ENCODE measurements at places on chromosomes 1 and 21.

- DNase-seq, result no peak
Measured at GRCh38 chr1:221925947-221926346, 184.1 kb upstream of the DUSP10 start.

DNA sequence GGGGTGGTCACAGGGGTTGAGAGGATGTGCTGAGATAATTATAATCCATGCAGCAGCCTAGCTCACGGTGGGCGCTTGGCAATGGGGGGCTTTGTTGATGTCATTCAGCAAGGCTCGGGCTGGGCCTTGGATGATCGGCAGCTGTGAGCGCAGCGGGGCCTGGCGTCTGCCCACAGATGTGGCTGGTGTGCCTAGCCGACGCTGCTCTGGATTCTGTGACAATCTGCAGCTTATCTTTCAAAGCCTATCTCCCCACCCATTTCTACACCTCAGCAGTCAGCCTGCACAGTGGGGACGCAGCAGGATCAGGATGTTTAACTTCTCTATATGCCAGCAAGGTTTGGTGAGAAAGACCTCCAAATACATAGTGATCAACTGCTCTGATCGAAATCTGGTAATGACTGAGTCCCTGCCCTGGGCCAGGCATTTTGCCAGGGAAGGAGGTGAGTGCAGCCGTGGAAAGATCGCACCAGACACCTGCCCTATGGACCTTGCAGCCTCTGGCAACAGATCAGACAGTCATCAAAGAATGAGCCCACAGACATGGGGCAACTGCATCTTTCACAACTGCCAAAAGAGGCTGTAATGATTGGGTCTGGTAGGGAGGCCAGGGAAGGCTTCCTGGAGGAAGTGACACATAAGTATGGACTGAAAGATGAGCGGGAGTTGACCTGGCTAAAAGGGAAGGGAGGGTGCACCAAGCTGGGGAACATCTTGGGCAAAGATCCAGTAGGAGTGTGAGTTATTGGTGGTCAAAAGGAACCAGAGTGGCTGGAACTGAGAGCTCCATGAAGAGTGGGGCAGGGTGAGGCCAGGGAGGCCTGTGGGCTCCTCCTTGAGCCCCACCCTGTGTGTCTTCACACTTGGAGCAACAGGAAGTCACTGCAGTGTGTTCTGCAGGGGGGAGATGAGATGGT, 35.3 kb downstream of the EPHB2 start:
- DNase-seq, result no peak

- no peak for DNase-seq
Measured at GRCh38 chr21:21158376-21158918, 160.2 kb downstream of the NCAM2 start.

GRCh38 chr1:20158358-20159070, 19.4 kb downstream of the PLA2G2F start:
- no peak for DNase-seq

DNA sequence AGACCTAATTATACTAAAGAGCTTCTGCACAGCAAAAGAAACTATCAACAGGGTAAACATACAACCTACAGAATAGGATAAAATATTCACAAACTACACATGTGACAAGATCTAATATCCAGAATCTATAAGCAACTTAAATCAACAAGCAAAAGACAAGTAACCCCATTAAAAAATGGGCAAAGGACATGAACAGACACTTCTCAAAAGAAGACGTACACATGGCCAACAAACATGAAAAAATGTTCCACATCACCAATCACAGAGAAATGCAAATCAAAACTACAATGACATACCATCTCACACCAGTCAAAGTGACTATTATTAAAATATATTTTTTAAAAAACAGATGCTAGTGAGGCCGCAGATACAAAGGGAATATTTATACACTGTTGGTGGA, 99.8 kb downstream of the FAF1 start:
- DNase-seq, result no peak

- DNase-seq, result no peak
Measured at GRCh38 chr21:31558189-31558961, 101.1 kb upstream of the SOD1 start.

GRCh38 chr21:41663805-41664788, 102.8 kb downstream of the RIPK4 start:
- DNase-seq, result no peak

GRCh38 chr1:156406251-156406650, 37.2 kb downstream of the RHBG start:
- DNase-seq, result no peak

DNA sequence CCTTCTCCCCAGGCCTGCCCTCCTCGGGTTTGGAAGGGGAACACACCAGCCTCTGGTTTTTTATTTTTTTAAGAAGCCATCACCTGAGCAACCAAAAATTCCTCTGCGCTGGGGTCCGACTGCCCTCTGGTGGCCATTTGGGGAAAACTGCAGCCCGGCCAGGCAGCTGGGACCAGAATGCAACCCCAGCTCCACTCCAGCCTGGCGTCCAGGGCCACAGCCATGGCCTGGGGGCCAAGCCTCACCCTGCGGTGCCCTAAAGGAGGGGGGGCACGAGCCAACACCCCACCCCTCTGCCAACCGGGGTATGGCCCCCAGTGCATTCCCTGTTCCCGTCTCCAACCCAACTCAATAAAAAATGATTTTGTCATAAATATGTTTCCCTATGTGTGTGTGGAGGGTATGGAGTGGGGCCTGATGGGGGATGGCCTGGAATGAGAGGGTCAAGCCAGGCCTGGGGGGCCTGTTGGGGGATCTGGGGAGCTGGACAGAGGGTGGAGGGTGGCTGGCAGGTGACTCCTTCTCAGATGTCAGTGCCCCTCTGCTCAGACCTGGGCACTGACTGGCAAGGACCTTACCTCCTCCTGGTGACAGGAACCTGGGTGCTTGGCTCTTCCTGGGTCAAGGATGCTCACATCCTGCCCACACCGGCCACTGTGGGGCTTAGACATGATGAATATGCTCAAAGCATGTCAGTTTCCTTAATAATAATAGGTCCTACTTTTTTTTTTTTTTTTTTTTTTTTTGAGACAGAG, 3.2 kb downstream of the GPR3 start:
- no peak for DNase-seq

DNA sequence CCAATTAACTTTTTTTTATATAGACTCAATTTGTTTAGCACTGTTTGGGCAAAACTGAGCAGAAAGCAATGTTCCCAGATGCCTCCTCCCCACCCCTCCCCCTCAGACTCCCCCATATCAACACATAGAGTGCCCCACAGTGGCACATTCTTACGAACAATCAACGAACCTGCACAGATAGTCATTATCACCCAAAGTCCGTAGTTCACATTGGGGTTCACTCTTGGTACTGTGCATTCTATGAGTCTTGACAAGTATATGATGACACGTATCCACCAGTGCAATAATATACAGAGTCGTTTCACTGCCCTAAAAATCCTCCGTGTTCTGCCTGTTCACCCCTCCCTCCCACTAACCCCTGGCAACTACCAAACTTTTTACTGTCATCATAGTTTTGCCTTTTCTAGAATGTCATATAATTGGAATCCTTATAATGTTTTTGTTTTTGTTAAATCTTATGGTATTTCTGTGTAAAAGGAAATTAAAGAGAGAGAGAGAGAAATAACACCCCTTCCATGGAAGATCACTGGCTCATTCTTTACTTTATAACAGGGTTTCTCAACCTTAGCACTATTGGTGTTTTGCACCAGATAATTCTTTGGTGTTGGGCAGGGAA, 37.2 kb upstream of the HNRNPU start:
- DNase-seq, result no peak

- DNase-seq, result no peak
Measured at GRCh38 chr1:208538587-208538986, 294.4 kb upstream of the PLXNA2 start.

- no peak for DNase-seq
Measured at GRCh38 chr1:111615870-111616715, 3.5 kb upstream of the RAP1A start.

- no peak for DNase-seq
Measured at GRCh38 chr1:166330096-166330495, 163.3 kb upstream of the FAM78B start.

DNA sequence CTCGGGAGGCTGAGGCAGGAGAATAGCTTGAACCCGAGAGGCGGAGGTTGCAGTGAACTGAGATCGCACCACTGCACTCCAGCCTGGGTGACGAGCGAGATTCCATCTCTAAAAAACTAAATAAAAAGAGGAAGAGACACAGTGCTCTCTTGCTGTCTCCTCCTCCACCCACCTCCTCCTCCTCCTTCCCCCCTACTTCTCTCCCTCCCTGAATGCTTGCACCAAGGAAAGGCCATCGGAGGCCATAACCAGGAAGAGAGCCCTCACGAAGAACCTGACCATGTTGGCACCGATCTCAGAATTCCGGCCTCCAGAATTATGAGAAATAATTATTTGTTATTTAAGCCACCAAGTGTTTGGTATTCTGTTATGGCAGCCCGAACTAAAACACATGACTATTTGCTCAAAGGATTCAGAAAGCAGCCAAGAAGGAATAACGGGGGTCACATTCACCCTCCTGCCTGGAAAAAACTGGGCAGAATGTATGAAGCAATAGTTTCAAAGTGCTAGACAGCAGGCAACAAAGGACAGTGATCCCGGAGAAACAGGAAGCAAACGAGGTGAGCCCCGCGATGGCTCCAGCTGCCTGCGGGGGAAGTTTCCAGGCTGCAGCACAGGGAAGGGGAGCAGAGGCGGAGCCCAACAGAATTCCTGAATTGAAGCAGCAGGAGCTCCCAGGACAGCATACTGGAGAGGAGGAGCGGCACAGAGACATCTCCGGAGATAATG, 35.8 kb downstream of the LDLRAD1 start:
- DNase-seq, result no peak

- DNase-seq, result no peak
Measured at GRCh38 chr1:62318756-62319544, at the start of gene KANK4. KANK4 (minus strand) TSS chr1:62319434; CDS start chr1:62281564, 37,870 bp downstream.

DNA sequence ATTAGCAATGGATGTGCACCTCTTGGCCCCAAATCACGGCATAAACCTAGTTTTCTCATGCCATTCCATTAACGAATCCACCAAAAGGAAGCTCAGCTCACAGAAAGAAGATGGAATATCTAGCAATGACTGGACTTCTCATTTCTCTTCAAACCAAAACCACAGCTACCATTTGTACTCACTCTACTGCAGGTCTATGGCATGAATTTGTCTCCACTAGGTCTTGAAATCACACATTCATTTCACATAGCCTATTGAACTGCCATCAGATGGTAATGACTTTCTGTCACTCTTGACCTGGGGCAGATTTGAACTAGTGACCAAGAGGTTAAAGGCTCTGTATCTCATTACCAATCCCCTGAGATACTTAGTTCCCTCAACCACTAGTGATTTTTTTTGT, 382.7 kb downstream of the DPYD start:
- no peak for DNase-seq

- peak; percentile 76 for DNase-seq
Measured at GRCh38 chr1:189431447-189431846, 1046.2 kb downstream of the BRINP3 start.

GRCh38 chr1:36851595-36851994, 182.7 kb downstream of the GRIK3 start:
- DNase-seq, result no peak

DNA sequence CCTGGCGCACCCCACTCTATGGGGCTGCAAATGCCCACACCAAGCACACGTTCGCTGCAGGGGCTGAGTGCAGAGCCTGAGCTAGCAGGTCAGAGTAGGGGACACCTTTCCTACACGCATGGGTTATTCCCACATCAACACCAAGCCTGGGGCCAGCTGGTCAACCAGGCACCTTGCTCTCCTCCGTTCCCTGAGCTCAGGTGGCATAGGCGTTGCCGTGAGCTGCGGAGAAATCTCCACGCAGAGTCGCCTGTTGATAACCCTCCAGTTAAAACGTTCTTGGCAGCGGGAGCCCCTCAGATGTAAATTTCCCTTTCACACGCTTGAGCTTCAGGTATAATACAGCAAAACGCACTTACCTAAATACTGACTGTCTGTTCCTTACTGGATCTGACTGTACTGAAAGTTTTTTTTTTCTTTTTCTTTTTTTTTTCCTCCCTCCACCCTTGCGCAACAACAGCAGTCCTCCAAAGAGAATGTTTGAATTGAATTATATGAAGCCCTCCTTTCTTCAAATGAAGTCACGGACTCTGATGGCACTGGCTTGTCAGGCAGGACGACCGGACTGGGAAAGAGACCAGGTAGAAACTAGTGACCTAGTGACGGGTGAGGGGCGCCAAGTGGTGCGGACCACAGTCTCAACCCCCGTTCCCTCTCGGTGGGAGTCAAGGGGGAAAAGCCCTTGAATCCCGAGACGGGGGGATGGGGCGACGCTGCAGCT, 2.1 kb downstream of the BRINP3 start:
- DNase-seq, result no peak

- no peak for DNase-seq
Measured at GRCh38 chr1:244963231-244963826, 99.0 kb upstream of the HNRNPU start.

DNA sequence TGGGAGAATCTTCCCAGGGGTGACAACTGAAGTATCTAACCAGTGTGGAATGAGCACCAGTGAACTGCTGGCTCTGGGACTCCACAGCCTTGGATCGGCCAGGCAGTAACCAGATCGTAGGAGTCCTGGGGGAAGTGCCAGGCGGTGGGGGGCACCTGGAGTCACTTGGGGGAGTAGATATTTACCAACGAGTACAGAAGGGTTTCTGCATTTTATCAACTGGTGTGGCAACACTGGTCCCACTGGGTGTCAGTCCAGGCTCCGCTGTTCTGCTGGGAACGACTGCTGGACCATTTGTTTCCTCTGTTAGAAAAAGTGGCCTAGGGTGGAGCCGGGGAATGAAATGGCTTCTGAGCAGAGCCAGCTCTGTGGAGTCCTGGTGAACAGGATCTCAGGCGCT, 14.4 kb downstream of the HEYL start:
- DNase-seq, result no peak

- DNase-seq, result no peak
Measured at GRCh38 chr1:74423471-74423870, 88.9 kb downstream of the LRRC53 start.

DNA sequence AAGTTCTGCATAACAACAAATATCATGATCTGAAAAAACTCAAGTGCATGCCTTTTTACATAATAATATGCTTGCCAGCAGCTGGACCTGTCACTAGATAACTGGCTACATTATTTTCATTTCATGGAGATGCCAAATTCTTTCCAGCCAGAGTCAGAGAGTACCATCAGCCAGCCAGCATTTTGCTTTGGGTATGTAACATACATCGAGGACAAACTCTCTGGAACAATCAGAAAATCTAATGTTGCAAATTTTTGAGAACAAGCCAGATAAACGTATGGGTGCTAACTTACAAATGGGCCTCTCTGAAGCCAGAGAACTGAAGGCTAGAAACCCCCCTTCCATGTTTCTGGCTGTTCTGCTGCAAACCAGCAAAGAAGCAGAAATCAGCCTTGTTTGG, 76.3 kb upstream of the BACE2 start:
- no peak for DNase-seq

DNA sequence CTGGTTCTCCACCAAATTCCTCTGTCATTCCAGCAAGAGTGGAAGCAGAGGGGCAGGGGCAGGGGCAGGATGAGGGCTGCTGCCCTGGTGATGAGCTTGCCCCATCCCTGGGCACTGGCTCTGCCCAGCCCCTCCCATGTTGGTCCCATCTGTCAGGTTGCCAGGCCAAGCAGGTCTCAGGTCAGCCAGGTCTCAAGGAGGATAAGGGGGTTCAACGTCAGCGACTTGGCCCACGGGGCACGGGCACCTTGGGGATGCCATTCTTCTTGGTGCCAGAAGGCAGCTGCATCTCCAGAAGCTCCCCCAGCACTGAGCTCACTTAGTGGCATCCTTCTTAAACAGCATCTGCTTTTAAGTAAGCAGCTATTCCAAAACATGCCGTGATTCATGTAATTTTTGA, 133.1 kb downstream of the AJAP1 start:
- DNase-seq, result no peak

- DNase-seq, result no peak
Measured at GRCh38 chr1:179924268-179924667, 30.3 kb upstream of the CEP350 start.

All from skeletal muscle cell (primary cell).